AG20443 (cell line): ENCODE measurements at places on chromosomes 2 and 18.

- DNase-seq: no peak
Measured at GRCh38 chr2:26993768-26994167, 23.3 kb downstream of the MAPRE3 start.

DNA sequence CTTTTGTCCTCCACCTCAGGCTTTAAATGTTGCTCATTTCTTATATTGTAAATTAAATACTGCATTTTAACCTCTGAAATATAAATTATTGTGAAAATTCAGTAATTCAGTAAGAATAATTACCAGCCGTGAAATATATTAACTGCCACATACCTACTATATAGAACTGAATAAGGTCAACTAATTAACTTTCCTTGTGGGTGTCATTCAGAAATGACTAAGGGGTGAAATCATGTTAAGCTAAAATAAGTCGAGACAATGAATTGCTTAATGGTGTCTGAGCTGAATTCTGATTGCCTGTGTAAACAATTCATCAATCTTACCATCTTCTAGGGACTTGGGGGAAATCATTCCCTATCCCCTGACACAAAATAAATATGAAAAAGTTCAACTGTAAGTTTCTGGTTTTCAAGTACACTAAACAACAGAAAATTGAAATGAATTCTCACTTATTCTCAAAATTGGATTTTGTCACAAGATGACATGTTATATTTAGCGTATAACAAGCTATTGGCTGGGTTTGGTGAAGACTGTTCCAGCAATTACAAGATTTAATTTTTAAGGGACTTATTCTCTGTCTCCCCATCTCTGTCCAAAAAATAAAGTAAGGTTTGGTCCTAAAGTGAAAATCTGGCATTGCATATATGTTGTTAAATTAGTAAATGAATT lies 255.1 kb downstream of the METTL4 start:
- DNase-seq: no peak

GRCh38 chr18:3451183-3451988 lies 1.4 kb downstream of the TGIF1 start:
- DNase-seq: peak; percentile 88

- DNase-seq: no peak
Measured at GRCh38 chr2:23199115-23199918, 185.7 kb upstream of the KLHL29 start.

- no peak for DNase-seq
Measured at GRCh38 chr2:159550231-159550630, 66.1 kb downstream of the BAZ2B start.

- DNase-seq: no peak
Measured at GRCh38 chr18:13915995-13916431, 677 bp upstream of the MC2R start.

DNA sequence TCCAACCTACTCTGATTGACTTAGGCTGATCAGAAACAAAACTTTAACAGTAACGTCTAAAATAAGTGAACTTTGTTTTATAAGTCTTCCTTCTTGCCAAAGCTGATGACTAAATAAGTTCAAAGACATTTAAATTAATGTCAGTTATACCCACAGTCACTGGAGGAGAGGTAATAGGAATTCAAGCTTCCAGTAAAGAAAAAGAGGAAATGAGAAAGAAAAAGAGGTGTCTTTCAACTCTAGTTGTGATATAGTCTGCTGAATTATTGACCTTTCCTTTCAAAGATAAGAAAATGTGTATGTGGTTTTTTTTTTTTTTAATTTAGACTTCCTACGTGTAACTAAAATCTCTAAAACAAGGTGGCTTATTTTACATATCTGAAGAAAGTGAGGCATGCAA lies 191.5 kb downstream of the SLC8A1 start:
- DNase-seq: no peak

DNA sequence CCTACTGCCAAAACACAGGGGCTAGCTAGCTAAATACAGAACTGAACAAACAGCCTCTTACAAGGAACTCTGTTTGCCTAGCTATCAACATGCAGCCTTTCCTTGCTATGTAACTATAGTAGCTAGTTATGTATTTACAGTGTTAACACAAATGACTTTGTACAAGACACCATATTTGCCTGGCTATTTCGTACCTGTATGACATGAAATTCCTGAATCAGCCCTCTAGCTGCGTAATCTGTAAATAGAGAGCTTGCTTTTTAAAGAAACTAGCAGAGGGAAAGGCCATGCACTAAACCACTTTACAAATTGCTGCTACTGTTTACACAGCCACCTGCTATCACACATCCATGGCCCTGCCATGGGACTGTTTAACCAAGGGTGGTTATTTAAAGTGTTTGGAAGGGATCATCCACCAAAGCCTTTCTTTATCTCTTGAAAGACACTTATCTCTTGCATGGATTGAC lies 248.7 kb downstream of the TFCP2L1 start:
- no peak for DNase-seq

GRCh38 chr2:73285159-73285739 lies 971 bp upstream of the FBXO41 start:
- DNase-seq: no peak

DNA sequence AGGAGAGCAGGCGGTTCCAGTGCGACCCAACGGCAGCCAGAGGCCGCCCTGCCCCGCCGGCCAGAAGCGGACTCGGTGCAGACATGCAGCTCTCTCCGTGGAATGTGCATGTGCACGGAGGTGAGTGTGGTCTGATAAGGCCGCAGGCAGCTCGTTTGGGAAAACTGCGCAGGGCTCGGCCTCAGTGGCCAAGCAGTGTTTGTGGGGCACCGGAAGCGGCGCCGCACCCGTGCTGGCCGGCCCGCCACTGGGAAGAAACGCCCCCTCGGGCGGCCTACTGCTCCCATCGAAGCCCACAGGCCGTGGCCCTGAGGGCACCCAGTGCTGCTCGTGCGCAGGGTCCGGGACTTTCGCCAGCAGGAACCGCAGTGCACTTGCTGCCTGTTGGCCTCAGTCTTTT lies 25.2 kb downstream of the PRELID3A start:
- no peak for DNase-seq

GRCh38 chr2:49291619-49292018 lies 137.3 kb upstream of the FSHR start:
- DNase-seq: no peak

- peak; percentile 19 for DNase-seq
Measured at GRCh38 chr18:21110713-21111345, 784 bp downstream of the ROCK1 start.

GRCh38 chr2:182522405-182522896 lies 95.6 kb upstream of the PDE1A start:
- DNase-seq: peak; percentile 9

DNA sequence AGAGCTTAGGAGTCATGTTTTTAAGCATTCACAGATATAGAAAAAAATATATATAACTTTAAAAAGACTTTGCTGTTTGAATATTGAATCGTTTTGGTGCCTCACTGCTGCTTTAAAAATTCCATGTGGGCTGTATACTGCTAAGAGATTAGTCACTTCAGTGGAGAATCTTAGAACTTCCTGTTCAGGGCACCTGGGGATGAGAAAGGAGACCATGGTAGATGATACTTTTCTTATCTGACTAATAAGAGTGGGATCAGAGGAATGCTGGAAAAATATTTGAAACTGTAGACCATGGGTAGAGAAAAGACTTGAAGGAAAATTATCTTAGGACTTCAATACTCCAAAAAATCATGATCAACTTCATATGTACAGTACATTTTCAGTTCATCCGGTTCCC lies 442.2 kb upstream of the SETBP1 start:
- DNase-seq: no peak

GRCh38 chr2:131419441-131419840 lies 55.5 kb upstream of the RAB6D start:
- DNase-seq: no peak

DNA sequence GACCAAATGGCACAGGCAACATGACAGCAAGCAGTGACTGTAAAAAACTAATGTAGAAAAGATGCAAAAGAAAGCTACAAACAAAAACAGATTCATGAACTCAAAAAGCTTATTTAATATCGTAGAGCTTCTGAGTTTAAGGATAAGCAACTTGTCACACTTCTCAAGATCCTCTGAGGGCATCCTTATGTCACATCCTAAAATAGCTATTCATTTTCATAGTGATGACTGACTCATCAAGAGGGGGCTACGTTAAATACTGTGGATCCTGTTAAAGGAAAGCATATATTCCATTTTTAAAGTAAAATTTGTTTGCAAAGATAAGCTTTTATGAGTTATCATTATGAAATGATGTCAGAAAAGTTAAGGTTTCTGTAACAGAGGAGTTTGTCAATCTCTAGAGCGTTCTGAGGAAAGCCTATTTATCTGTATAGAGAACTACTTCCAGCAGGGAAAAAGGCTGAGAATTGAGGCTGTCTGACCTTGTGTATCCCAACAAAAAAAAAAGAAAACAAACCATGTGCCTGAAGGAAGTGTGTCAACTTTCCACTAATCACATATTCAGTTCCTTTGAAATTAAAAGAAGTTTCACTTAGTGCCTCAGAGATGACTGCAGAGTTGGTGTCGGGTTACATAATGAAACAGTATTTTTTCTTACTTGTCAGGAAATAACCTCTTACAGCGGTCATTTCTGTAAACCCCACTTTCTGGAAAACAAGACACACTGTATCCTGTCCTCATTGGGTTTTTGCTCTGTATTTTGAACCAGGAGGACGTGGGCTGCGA lies 115.5 kb downstream of the ESCO1 start:
- DNase-seq: no peak

- no peak for DNase-seq
Measured at GRCh38 chr2:120736202-120736623, 545 bp downstream of the GLI2 start.

GRCh38 chr2:210167227-210167626 lies 4.0 kb downstream of the KANSL1L start:
- DNase-seq: no peak

DNA sequence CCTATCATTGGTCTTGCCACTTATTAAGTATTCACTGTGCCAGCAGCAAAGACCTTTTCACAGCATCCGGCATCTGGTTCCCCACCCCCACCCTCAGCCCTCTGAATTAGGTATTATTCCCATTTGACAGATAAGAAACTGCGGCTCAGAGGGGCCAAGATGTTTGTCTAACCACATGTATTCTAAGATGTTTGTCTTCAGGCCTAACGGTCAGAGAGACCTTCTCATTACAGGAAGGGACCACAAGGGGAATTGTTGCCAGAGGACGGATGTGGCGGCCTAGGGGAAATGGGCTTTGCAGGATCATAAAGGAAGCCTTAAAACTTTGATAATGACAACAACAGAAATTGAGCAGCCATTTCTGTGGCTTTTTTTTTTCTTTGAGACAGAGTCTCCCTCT lies 16.6 kb downstream of the NPPC start:
- no peak for DNase-seq

DNA sequence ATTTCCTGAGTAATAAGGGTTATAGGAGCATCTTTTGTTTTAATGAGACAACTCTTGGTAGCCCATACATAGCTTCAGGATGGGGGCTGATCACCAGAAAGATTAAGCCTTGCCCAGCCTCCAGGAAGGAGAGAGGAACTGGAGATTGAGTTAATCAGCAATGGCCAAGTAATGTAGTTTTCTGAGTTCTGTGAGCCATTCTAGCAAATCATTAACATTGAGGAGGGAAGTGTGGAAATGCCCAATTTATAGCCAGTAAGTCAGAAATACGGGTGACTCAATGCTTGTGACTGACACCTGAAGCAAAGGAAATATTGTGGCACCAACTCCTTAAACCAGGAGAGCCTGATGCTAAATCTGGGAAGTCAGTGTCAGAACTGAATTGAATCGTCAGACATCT lies 205.1 kb upstream of the SRD5A2 start:
- DNase-seq: no peak

- DNase-seq: no peak
Measured at GRCh38 chr18:27780061-27780745, 396.7 kb downstream of the CDH2 start.

- DNase-seq: peak; percentile 82
Measured at GRCh38 chr18:24876266-24876665, 415.8 kb downstream of the HRH4 start.

- no peak for DNase-seq
Measured at GRCh38 chr2:241722896-241723454, 11.5 kb upstream of the D2HGDH start.

DNA sequence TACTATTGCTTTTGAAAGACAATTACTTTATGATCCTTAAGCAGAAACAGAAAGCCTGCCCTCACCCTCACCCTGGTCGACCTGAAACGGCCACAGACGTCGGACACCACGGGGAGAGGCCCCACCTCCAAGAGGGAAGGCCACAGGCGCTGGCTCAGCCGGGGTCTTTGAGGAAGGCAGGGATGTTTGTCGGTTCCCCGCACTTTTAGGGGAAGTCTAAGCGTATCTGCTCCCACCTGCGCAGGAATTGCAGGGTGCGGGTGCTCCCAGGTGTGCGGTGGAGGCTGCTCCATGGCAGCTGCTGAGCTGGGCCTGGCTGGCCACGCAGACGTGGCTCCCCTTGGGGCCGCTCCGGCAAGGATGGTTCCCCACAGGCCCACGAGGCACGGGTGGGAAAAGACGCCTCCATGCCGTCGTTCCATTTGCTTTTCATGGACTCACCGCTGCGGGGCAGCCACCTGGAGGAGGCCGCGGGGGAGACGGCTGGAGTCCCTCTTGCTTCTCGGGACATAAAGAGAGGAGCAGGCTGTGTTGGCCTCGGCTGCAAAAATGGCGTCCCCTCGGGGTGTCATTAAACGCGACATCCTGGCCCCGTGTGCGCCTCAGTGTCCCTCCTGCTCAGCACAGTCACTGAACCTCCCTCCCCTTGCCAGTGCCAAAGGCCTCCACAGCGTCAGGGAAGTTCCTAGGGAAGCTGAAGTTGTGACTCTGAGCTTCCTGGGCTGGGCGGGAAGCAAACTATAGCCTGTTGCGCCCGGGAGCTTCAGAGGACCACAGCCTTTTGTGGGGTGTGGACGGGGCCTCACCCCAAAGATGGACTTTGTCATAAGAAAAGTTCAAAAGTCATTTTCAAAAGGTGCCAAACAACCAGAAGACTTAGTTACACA lies 63.4 kb downstream of the NFATC1 start:
- DNase-seq: no peak

DNA sequence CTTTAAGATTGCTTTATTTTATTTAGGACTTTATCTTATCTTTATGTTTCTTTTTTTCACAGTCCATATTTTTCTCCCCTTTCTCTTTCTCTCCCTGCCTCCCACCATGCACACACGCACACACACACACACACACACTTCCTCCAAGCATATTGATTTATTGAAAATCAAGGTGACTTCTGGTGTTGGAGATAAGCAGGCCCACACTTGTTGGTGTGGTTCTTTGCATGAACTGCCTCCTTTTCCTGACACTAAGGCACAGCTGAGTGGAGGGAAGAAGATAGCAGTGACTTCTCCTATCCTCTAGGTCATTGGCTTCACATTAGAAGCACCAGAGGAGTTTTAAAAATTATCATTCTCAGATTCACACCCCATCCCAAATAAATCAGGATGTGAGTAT lies 18.0 kb downstream of the TBR1 start:
- DNase-seq: no peak
